ENCODE measurements at places on chromosomes 1 and 21.

DNA sequence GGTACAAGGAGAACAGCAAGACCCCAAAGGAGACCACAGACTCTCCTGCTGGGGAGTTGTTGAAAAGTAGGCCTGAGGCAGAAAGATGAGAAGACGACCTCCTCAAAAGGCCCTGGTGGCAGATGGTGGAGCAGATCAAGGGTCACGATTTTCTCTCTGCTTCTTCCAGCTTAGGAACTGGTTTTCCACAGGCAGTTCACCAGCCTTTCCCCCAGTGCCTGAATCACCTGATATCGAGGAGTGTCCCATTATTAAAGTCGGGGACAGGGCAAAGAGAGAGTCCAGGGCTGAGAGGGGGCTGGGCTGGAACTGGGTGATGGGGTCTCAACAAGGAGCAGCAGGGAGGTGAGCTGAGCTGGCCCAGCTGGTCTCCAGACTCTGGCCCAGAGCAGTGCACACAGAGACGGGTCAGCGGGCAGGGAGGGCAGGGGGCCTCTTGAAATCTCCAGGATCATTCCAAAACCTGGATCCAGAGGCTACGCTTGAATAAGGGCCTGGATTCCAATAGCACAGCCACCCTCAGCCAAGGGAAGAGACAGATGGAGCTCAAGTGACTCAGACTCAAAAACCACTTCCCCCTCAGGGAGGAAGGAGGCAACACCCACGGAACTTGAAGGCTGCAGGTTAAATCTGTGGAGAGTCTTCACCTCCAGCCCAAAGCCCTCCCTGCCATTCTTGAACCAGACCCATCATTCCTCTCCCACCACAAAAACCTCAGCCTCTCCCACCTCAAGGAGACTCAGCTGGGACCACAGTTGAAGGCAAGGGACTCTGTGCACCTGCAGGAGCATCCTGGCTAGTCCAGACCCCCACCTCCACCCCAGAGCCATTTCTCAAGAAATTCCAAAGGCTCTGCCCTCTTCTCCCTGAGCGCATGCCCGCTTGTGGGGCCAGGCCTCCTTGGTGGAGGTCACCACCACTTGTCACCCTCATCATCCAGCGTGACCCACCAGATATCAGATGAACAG is at the start of gene S100A5:
TSS of gene S100A5 (minus strand) at position 541 of the 968 bp plus-strand sequence. CDS start 743 bp downstream, outside the sequence.
- DNase-seq = no peak

GRCh38 chr21:43866260-43866629 is 1.2 kb downstream of the AGPAT3 start:
- no peak for DNase-seq

DNA sequence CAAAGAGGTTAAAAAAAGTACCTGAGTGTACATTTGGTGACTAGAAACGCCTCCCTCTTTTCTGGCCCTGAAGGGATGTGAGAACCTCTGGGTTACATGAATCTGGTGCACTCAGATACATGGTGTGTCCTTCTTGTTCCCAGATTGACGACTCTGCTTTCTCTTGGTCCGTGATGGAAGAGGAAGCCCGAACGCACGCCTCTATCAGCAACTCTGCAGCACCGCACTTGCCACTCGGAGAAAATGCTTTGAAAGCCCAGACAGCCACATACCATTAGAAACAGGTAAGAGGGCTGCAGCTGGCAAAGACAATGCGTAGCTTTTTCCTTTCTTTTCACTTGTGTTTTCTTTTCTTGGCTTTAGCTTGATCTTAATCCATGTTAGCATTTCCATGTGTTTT is 21.1 kb upstream of the ZBTB21 start:
- no peak for DNase-seq

- DNase-seq = no peak
Observed at GRCh38 chr1:19151537-19151936, 58.5 kb downstream of the UBR4 start.

- DNase-seq = no peak
Observed at GRCh38 chr1:178733972-178734371, 8.9 kb downstream of the RALGPS2 start.

GRCh38 chr1:235127732-235128455 is 743 bp downstream of the TOMM20 start:
- DNase-seq = no peak

DNA sequence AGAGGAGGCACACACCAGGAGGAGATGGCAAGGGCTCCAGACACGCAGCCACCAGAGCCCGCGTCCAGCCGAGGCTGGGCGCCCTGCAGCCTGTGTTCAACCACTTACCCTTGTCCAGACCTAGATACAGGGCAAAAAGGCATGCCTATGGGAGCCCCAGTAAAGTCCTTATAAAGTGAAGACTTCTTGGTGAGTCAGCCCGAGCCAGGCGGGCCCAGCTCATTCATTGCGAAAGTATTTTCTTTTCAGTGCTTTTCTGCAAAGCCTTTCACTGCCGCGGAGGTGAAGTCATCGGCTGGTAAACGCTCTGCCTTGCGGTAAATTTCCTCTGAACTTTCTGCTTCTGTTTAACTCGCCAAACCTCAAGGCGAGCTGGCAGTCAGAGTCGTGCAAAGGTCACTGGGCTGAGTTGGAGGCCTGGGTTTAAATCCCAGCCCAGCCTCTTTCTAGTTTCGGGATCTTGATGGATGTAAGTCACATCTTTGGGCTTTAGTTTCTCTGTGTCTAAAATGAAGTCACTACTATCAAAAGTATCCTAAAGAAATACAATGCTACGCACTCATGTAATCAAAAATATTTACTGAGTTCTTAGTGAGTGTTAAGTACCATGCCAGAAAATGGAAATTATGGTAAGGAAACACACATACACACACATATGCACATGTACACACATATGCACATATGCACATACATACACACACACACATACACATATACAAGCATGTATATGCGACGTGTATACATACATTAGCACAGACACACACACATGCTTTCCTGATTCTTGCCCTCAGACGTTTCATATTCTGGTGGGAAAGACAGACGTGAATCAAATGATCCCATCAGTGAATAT is 54.7 kb upstream of the IFFO2 start:
- no peak for DNase-seq

GRCh38 chr1:160406131-160406968 is 6.0 kb downstream of the VANGL2 start:
- no peak for DNase-seq

DNA sequence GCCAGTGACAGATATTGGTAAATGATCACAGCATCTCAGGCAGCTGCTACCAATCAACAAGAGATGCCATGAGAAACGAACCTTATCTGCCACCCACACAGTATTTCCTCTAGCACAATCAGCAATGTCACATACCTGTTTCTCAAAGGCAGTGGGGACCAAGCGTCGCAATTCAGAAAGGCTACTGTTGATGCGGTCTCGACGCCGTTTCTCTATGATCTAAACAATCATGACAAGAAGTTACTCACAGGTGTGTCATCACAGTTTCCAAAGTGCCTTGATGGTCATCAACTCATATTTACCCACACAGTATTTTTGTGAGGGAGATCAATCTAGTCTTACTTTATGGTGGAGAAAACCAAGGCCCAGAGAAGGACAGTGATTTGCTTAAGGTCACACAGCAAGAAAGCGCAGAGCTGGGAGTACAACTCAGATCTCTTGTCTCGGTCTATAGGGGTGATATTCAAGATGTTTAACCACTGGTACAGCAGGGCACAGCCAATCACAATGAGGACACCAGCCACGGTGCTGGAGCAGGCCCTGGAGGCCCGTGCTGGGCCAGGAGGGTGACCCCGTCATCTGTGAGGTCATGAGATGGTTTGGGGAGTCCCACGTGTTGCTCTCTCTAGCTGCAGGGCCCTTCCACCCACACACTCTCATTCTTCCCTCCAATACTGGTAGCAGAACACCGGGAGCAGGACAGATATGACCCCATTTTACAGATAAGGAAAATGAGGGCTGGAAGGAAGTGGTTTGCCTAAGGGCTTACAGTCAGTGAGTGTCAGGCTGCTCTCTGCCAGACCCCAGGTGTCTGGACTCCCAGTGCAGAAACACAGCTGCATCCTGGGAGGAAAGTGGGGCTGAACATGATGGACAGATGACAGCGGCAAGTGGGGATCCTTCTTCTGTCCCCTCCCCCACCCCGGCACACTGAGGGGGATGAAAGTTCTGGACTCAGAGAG is 7.8 kb downstream of the HEYL start:
- DNase-seq = no peak

- no peak for DNase-seq
Observed at GRCh38 chr21:42310411-42311001, 4.7 kb downstream of the TFF3 start.

DNA sequence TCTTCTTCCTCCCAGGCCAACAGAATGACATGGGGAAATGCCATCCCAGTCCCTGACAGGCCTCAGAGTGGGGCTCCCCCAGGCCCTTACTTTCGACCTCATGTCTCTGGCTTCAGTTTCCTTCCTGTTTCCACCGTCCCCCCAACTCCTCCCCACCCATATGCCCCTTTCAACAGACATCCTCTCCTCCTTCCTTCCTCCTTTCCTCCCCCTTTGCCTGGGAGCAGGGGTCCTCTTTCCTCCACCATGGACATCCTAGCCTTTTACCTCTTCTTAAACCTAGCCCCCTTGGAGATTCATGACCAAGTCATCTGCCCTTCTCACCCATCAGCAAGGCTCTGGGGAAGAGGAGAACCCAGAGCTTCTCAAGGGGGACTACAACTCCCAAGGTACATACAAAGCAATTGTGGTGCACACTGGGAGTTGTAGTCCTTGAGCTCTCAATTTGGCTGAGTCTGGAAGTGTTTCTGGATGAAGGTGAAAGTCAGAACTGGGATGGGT is 4.0 kb downstream of the ZBTB7B start:
- no peak for DNase-seq

GRCh38 chr1:174954671-174955669 is 44.8 kb upstream of the CACYBP start:
- DNase-seq = no peak

- no peak for DNase-seq
Observed at GRCh38 chr1:57820356-57821095, 396.7 kb upstream of the DAB1 start.

- no peak for DNase-seq
Observed at GRCh38 chr1:30697571-30698376, 25.6 kb downstream of the MATN1 start.

- DNase-seq = no peak
Observed at GRCh38 chr1:73097917-73098316, 815.6 kb upstream of the NEGR1 start.

DNA sequence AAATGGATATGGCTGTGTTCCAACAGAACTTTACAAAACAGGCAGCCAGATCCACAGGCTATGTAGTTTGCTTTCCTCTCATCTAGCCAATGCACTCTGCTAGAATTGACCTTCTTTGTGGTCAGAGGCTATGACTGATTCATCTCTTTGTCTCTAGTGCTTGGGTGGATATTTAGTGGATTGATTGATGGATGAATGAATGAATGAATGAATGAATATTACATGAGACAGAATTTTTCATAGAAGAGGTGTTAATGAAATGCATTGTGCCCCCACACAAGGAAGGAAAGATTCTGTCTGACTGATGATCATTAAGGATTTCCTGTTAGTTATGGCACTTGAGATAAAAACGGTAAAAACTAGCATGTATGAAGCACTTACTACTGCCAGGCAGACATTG is 50.5 kb upstream of the ZYG11A start:
- no peak for DNase-seq

GRCh38 chr1:11525151-11525505 is 46.2 kb downstream of the DISP3 start:
- DNase-seq = no peak

GRCh38 chr1:19029191-19030085 is 73.0 kb upstream of the IFFO2 start:
- DNase-seq = no peak

- no peak for DNase-seq
Observed at GRCh38 chr1:198776602-198777029, 137.8 kb downstream of the PTPRC start.

GRCh38 chr1:244187310-244187709 is 136.2 kb downstream of the ZBTB18 start:
- DNase-seq = no peak
